Esophagus squamous epithelium (tissue), 5 donors: ENCODE measurements at places on chromosomes 1 and 21.

GRCh38 chr1:116671072-116671760 is 3.7 kb upstream of the IGSF3 start:
- H3K36me3 ChIP-seq = no peaks in the 10 kb centered on the region
- no peak overlapping the region for H3K27ac ChIP-seq
- H3K27me3 ChIP-seq = no peaks in the 10 kb centered on the region

DNA sequence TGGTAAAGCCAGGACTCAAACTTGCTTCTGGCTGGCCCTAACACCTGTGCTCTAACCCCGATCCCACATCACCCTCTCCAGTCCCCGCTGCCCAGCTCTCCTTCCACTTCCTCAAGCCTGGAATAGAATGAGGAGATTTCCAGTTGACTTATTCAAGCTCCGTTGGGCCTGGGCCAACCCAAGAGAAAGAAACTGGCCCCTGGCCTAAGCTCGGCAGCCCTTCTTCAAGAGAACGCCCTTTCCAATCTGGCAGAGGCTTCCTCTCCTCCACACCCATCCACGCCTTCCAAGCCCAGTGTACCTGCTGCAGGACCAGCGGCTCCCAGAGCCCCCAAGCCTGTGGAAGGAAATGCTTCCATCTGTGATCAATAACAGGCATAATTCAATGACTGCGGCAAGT is 51.9 kb downstream of the LRRN2 start:
- no peaks in the 10 kb centered on the region for H3K36me3 ChIP-seq
- H3K27me3 ChIP-seq = no peaks in the 10 kb centered on the region
- no peak overlapping the region for H3K4me3 ChIP-seq
- no peak overlapping the region for H3K27ac ChIP-seq
- DNase-seq = no peak
- H3K4me1 ChIP-seq = no peaks in the 10 kb centered on the region

DNA sequence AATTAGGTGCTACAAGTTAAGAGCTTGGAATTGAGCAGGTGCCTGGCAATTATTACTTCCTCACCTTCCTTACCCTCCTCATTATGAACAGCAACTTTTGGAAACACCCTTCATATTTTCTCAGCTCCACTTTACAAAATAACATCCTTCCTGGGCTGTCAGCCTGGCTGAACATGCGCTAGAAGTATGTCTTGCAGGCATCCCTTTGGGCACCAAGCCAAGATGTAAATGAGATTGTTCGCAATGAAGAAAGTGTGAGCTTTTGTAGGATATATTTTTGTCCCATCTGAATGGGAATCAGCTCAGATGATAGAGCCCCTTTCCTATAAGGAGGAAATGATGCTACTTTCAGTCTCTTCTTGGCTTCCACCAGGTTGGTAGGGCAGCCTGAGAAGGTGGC is 245.9 kb downstream of the KAZN start:
- H3K36me3 ChIP-seq = no peaks in the 10 kb centered on the region
- no peak for DNase-seq
- H3K27ac ChIP-seq = no peak overlapping the region
- no peak overlapping the region for H3K4me3 ChIP-seq

GRCh38 chr1:28306301-28306949 is 22.4 kb upstream of the MED18 start:
- H3K4me3 ChIP-seq = no peak overlapping the region
- no peaks in the 10 kb centered on the region for H3K4me1 ChIP-seq
- H3K27me3 ChIP-seq = no peaks in the 10 kb centered on the region
- no peak for DNase-seq
